ENCODE measurements at places on chromosomes 2 and 18. TPM values are rescaled to one million over a fixed set of nuclear protein-coding genes. Genes with fewer than 3 reads are reported as not detected.
A peak's percentile ranks its signal among the peaks of the same experiment; 100 is the strongest.

DNA sequence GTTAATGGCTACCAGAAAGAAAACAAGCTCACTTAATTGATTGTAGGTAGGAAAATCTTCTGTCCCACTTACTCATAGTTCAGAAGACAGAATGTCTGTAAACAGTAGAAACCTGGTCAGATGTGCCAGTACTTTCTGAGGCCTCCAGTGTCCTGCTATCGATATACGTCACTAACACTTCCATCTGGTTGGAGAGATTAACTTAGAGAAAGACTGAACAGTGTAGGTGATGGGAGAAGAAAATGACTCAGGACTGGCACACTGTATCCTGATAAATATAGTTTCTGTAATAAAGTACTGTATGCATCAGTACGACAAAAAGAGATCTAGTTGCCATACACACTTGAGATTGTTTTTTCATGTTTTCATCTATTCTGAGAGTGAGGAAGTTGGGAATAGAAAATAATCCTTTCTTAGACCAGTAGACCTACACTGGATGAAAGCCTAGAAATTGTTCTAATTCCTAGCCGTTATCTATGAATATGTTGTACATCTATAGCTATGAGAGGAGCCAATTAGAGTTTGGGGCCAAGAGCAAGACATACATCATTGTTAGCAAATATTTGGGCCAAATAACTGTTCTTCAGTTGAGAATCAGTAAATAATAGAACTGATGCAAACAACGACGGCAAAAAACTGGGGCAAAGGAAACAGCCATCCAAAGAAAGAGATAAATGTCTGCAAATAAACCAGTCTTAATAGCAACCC, 105.9 kb downstream of the NAT8 start:
- H3K27ac ChIP-seq, result no peak overlapping the region
- peaks cover 72% of the 10 kb centered on the region for H3K36me3 ChIP-seq
- no peak overlapping the region for H3K4me3 ChIP-seq
- no peaks in the 10 kb centered on the region for H3K4me1 ChIP-seq
- no peaks in the 10 kb centered on the region for H3K27me3 ChIP-seq

- no peak overlapping the region for H3K4me3 ChIP-seq
- peak; percentile 11 for DNase-seq
- no peak overlapping the region for H3K27ac ChIP-seq
- peaks cover 5% of the 10 kb centered on the region for H3K27me3 ChIP-seq
- H3K4me1 ChIP-seq, result peaks cover 18% of the 10 kb centered on the region
Observed at GRCh38 chr2:20443276-20443920, 3.5 kb upstream of the RHOB start.

GRCh38 chr2:162174746-162175145, 22.7 kb upstream of the GCG start:
- no peak overlapping the region for H3K4me3 ChIP-seq
- no peaks in the 10 kb centered on the region for H3K27me3 ChIP-seq
- no peak overlapping the region for H3K27ac ChIP-seq
- no peak for DNase-seq

DNA sequence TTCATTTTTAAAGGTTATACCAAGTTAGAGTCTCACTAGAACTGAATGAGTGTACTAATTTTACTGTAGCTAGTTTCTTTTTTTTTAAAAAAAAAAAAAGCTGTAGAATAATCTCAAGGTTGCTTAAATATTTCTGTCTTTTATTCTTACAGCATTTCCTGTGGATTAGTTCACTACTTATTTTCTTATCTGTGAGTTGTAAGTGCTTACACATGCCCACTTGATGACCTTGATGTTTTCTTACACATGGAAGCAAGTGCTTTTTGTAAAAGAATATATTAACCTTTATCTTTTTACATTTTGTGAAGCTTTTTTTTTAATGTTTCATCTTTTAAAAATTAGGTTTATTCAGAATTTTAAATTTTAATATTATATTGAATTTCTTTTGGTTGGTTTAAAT, 57.8 kb downstream of the MSH2 start:
- H3K27me3 ChIP-seq, result no peaks in the 10 kb centered on the region
- no peak overlapping the region for H3K27ac ChIP-seq
- peaks cover 6% of the 10 kb centered on the region for H3K4me1 ChIP-seq
- DNase-seq, result no peak
- H3K4me3 ChIP-seq, result no peak overlapping the region

DNA sequence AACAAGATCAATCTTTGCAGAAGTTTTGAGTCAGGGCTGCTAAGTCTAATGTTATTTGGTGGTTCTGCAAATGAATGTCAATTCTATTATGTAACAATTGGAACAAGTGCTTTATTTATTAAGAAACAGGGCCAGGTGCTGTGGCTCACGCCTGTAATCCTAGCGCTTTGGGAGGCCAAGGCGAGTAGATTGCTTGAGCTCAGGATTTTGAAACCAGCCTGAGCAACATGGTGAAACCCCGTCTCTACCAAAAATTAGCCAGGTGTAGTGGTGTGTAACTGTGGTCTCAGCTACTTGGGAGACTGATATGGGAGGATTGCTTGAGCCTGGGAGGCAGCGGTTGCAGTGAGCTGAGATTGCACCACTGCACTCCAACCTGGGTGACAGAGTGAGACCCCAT, 13.2 kb upstream of the RNF103 start:
- H3K27me3 ChIP-seq, result no peaks in the 10 kb centered on the region
- DNase-seq, result no peak
- no peak overlapping the region for H3K27ac ChIP-seq
- H3K4me1 ChIP-seq, result peaks cover 3% of the 10 kb centered on the region
- peaks cover 1% of the 10 kb centered on the region for H3K36me3 ChIP-seq

- peaks cover 16% of the 10 kb centered on the region for H3K4me1 ChIP-seq
- H3K27me3 ChIP-seq, result no peaks in the 10 kb centered on the region
- H3K4me3 ChIP-seq, result no peak overlapping the region
- H3K27ac ChIP-seq, result no peak overlapping the region
Observed at GRCh38 chr2:134163336-134163735, 90.5 kb upstream of the MGAT5 start.

GRCh38 chr2:124426122-124426521, 401.0 kb downstream of the CNTNAP5 start:
- no peak overlapping the region for H3K4me3 ChIP-seq
- peaks cover 29% of the 10 kb centered on the region for H3K27me3 ChIP-seq
- no peaks in the 10 kb centered on the region for H3K36me3 ChIP-seq
- H3K27ac ChIP-seq, result no peak overlapping the region
- DNase-seq, result no peak
- H3K4me1 ChIP-seq, result peaks cover 2% of the 10 kb centered on the region

GRCh38 chr2:154692927-154693326, 5.6 kb upstream of the KCNJ3 start:
- no peak for DNase-seq
- no peaks in the 10 kb centered on the region for H3K36me3 ChIP-seq
- no peak overlapping the region for H3K4me3 ChIP-seq
- peak overlapping the region; percentile 3 for H3K27ac ChIP-seq
- H3K27me3 ChIP-seq, result peaks cover 19% of the 10 kb centered on the region

- H3K36me3 ChIP-seq, result no peaks in the 10 kb centered on the region
- peaks cover 68% of the 10 kb centered on the region for H3K27me3 ChIP-seq
- no peak overlapping the region for H3K27ac ChIP-seq
Observed at GRCh38 chr2:26864226-26864625, 16.3 kb downstream of the DPYSL5 start.

DNA sequence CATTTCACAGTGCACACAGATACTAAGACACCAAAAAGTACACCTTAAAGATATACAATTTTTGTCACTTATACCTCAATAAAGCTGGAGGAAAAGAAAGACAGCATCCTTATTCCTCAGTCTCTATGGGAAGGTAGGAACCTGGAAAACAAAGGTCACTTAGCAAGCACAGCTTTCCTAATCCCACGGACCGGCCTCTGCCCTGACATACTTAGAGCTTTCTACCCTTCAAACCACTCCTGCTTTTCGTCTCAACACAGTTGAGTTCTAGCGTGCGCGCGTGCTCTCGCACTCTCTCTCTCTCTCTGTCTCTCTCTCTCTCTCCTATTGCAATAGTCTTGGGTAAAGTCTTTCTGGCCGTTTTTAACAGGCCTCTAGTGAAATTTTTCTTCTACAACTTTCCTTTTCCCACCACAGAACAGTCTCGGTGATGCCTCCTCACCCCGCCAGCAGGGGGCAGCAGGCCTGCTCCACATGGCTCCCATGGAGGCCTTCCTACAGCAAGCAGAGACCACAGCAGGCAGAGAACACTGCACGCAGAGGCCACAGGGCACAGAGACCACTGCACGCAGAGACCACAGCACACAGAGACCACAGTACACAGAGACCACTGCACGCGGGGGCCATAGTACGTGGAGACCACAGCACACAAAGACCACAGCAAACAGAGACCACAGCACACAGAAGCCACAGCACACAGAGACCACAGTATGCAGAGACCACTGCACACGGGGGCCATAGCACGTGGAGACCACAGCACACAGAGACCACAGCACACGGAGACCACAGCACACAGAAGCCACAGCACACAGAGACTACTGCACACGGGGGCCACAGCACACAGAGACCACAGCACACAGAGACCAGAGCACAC, 106.9 kb downstream of the FBXO15 start:
- no peaks in the 10 kb centered on the region for H3K36me3 ChIP-seq
- no peak overlapping the region for H3K4me3 ChIP-seq
- no peaks in the 10 kb centered on the region for H3K4me1 ChIP-seq
- no peaks in the 10 kb centered on the region for H3K27me3 ChIP-seq
- H3K27ac ChIP-seq, result no peak overlapping the region
- no peak for DNase-seq

GRCh38 chr2:9179572-9180201, 26.9 kb upstream of the ASAP2 start:
- H3K4me3 ChIP-seq, result no peak overlapping the region
- no peaks in the 10 kb centered on the region for H3K27me3 ChIP-seq
- no peak for DNase-seq
- peak overlapping the region; percentile 93 for H3K27ac ChIP-seq
- no peaks in the 10 kb centered on the region for H3K36me3 ChIP-seq

GRCh38 chr2:207970826-207971180, 54.5 kb downstream of the PLEKHM3 start:
- no peaks in the 10 kb centered on the region for H3K36me3 ChIP-seq
- no peak overlapping the region for H3K27ac ChIP-seq
- H3K4me1 ChIP-seq, result peaks cover 22% of the 10 kb centered on the region
- H3K27me3 ChIP-seq, result no peaks in the 10 kb centered on the region
- no peak overlapping the region for H3K4me3 ChIP-seq
- DNase-seq, result no peak

LIPT1 gene
- 6.4 TPM for total RNA-seq

AKAIN1 gene
- not detected for total RNA-seq

IGFBP5 gene
- total RNA-seq, result 456 TPM

ICOS gene
- not detected for total RNA-seq

FSIP2 gene
- total RNA-seq, result 28.7 TPM

Data from mesothelial cell of epicardium (in vitro differentiated cells).